Adipose tissue (tissue), 3 donors: ENCODE measurements at places on chromosomes 12 and 14. TPM values are rescaled to one million over a fixed set of nuclear protein-coding genes. Genes with fewer than 3 reads are reported as not detected.

UBE3B gene
- 8.0 TPM for polyA plus RNA-seq

TMTC1 gene
- 19.2 TPM for polyA plus RNA-seq

AICDA gene
- not detected for polyA plus RNA-seq

SH2B3 gene
- 3.6 TPM for polyA plus RNA-seq

RNFT2 gene
- 0.47 TPM for polyA plus RNA-seq

OR6C2 gene
- polyA plus RNA-seq, result not detected

SLC17A8 gene
- not detected for polyA plus RNA-seq

GDF3 gene
- 0.24 TPM for polyA plus RNA-seq

BDKRB1 gene
- 1.2 TPM for polyA plus RNA-seq

TAMALIN gene
- 63.3 TPM for polyA plus RNA-seq

KRT84 gene
- not detected for polyA plus RNA-seq

ZDHHC22 gene
- polyA plus RNA-seq, result not detected

CCDC197 gene
- polyA plus RNA-seq, result not detected

BLOC1S1 gene
- 288 TPM for polyA plus RNA-seq

KRT3 gene
- not detected for polyA plus RNA-seq

FANCM gene
- 1.5 TPM for polyA plus RNA-seq

GUCY2C gene
- polyA plus RNA-seq, result not detected

SYNE3 gene
- polyA plus RNA-seq, result 27.8 TPM

KRT82 gene
- not detected for polyA plus RNA-seq

VDR gene
- 2.9 TPM for polyA plus RNA-seq

CLEC1A gene
- 1.7 TPM for polyA plus RNA-seq

NUAK1 gene
- polyA plus RNA-seq, result 16.1 TPM

RAD9B gene
- 0.09 TPM for polyA plus RNA-seq

CCDC60 gene
- polyA plus RNA-seq, result not detected

STK38L gene
- 19.3 TPM for polyA plus RNA-seq

DHRS2 gene
- polyA plus RNA-seq, result 1.3 TPM

RFX4 gene
- polyA plus RNA-seq, result not detected

CMTM5 gene
- 0.26 TPM for polyA plus RNA-seq

PPFIA2 gene
- polyA plus RNA-seq, result 0.22 TPM

SLC25A47 gene
- not detected for polyA plus RNA-seq

LRCOL1 gene
- 0.18 TPM for polyA plus RNA-seq

SERPINA3 gene
- 78.2 TPM for polyA plus RNA-seq

PLEKHG7 gene
- 0.67 TPM for polyA plus RNA-seq

TCTN1 gene
- polyA plus RNA-seq, result 14.3 TPM

APOLD1 gene
- polyA plus RNA-seq, result 44.6 TPM

ZFHX2 gene
- polyA plus RNA-seq, result 0.35 TPM

SMIM41 gene
- polyA plus RNA-seq, result not detected

RD3L gene
- not detected for polyA plus RNA-seq

XRCC3 gene
- 3.6 TPM for polyA plus RNA-seq

DCTN2 gene
- 93.2 TPM for polyA plus RNA-seq

RASSF9 gene
- 0.63 TPM for polyA plus RNA-seq

ABCC9 gene
- 2.4 TPM for polyA plus RNA-seq

CPNE6 gene
- polyA plus RNA-seq, result 0.01 TPM

RHOF gene
- polyA plus RNA-seq, result 2.3 TPM

AGAP2 gene
- 2.2 TPM for polyA plus RNA-seq
